ENCODE measurements at places on chromosomes 12 and 14.

GRCh38 chr14:49886523-49886922 lies 6.4 kb upstream of the ARF6 start:
- H3K27me3 ChIP-seq: no peaks in the 10 kb centered on the region
- no peaks in the 10 kb centered on the region for H3K36me3 ChIP-seq
- H3K27ac ChIP-seq: no peak overlapping the region
- peaks cover under 1% of the 10 kb centered on the region for H3K4me1 ChIP-seq
- H3K4me3 ChIP-seq: no peak overlapping the region
- DNase-seq: no peak

- no peak overlapping the region for H3K27ac ChIP-seq
- no peaks in the 10 kb centered on the region for H3K27me3 ChIP-seq
- no peak for DNase-seq
- H3K4me1 ChIP-seq: no peaks in the 10 kb centered on the region
- H3K4me3 ChIP-seq: no peak overlapping the region
- peaks cover 100% of the 10 kb centered on the region for H3K36me3 ChIP-seq
These were observed 19.3 kb downstream of the ZC2HC1C start for GRCh38 chr14:75088566-75089373.

DNA sequence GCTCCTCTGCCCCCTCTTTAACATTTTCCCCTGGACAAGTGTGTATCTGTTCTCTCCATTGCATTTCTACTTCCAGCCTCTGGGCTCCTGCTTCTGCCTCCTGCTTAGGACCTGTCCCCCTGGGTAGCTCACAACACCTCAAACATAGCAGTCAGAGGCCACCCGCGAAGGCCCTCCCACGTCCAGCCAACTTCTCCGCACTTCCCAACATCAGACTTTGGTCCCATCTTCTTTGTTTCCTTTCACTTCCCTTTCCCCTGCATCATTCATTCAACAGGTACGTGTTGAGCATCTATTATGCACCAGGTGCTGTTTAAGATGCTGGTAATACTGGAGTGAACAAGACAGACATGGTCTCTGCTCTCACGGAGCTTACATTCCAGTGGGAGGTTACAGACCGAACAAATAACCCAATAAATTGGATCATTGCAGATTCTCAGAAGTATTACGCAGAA lies 3.1 kb downstream of the C12orf57 start:
- H3K36me3 ChIP-seq: peaks cover 15% of the 10 kb centered on the region
- peak overlapping the region; percentile 98 for H3K27ac ChIP-seq
- H3K4me1 ChIP-seq: peaks cover 39% of the 10 kb centered on the region

GRCh38 chr14:101843665-101844064 lies 82.2 kb downstream of the PPP2R5C start:
- H3K4me1 ChIP-seq: peaks cover 28% of the 10 kb centered on the region
- H3K4me3 ChIP-seq: no peak overlapping the region
- no peak for DNase-seq
- H3K27ac ChIP-seq: no peak overlapping the region

GRCh38 chr14:32633224-32633859 lies 304.2 kb downstream of the AKAP6 start:
- DNase-seq: no peak
- no peak overlapping the region for H3K27ac ChIP-seq
- H3K36me3 ChIP-seq: no peaks in the 10 kb centered on the region
- H3K4me1 ChIP-seq: no peaks in the 10 kb centered on the region
- no peaks in the 10 kb centered on the region for H3K27me3 ChIP-seq

GRCh38 chr14:82595466-82595865 lies 1061.8 kb upstream of the SEL1L start:
- no peak overlapping the region for H3K27ac ChIP-seq
- DNase-seq: no peak
- H3K4me1 ChIP-seq: no peaks in the 10 kb centered on the region
- no peaks in the 10 kb centered on the region for H3K36me3 ChIP-seq
- peaks cover 8% of the 10 kb centered on the region for H3K27me3 ChIP-seq
- H3K4me3 ChIP-seq: no peak overlapping the region

DNA sequence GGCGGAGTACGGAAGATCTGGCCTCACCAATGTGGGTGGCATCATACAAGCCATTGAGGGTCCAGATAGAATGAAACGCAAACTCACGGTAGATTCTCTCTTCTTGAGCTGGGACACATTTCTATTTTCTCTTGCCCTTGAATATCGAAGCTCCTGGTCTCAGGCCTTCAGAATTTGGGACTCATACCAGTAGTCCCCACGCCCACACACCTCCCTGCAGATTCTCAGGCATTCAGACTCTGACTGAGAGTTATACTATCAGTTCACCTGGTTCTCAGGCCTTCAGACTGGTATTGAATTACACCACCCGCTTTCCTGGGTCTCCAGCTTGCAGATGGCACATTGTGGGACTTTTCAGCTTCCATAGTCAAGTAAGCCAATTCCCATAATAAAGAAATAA lies 37.8 kb downstream of the EIF2S3B start:
- H3K4me3 ChIP-seq: no peak overlapping the region
- DNase-seq: no peak
- H3K27ac ChIP-seq: no peak overlapping the region
- H3K4me1 ChIP-seq: no peaks in the 10 kb centered on the region
- H3K27me3 ChIP-seq: no peaks in the 10 kb centered on the region
- no peaks in the 10 kb centered on the region for H3K36me3 ChIP-seq

- H3K27me3 ChIP-seq: no peaks in the 10 kb centered on the region
- H3K36me3 ChIP-seq: no peaks in the 10 kb centered on the region
- no peak overlapping the region for H3K4me3 ChIP-seq
- peak overlapping the region; percentile 11 for H3K27ac ChIP-seq
- H3K4me1 ChIP-seq: peaks cover 25% of the 10 kb centered on the region
These were observed 36.3 kb downstream of the STON2 start for GRCh38 chr14:81363746-81364378.

DNA sequence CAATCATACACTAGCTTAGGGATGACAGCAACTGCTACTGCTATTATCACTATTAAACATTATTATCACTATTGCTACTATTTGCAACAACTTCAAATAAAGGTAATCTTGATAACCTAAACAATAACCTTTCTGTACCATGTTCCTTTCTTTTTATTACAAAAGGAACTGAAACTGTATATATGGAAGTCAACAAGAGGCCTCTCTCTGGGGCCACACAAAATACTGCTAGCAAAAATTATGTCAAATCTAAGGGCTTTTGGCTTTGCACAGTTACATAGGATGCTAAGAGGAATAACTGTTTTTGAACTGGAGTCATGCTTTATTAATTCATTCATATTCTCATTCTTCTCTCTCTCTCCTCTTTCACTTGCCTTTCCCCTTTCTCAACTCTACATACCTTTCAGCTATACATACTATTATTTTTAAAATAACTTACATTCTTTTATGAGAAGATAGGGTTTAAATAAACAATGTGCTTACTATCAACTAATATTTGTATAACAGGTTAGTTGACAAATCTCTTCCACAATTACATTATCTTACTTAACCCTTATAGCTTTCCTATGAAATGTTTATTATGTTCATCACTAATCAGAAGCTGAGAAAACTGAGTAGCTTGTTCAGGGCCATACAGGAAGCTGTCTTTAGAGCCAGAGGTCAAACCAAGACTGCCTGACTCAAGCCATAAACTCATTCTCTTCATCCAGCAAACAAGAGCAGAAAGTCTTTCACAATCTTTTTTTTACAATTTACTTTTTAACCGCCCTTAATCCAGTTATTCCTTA lies 25.7 kb downstream of the SPTSSA start:
- peaks cover 7% of the 10 kb centered on the region for H3K36me3 ChIP-seq
- no peaks in the 10 kb centered on the region for H3K27me3 ChIP-seq
- no peak overlapping the region for H3K4me3 ChIP-seq

DNA sequence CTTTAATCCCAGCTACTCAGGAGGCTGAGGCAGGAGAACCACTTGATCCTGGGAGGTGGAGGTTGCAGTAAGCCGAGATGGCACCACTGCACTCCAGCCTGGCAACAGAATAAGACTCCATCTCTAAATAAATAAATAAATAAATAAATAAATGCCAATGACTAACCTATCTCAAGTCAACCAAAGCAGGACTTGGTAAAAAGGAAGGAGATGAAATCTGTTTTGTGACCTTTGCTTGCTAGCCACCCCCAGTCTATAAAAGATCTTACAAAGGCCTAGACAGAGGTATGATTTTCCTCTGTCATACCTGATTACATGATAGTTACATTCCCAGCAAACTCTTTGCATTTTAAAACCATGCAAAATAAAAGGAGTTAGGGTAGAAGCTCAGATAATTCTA lies 13.5 kb upstream of the METTL17 start:
- no peak for DNase-seq
- no peaks in the 10 kb centered on the region for H3K36me3 ChIP-seq
- no peak overlapping the region for H3K4me3 ChIP-seq
- H3K27me3 ChIP-seq: no peaks in the 10 kb centered on the region
- peaks cover 4% of the 10 kb centered on the region for H3K4me1 ChIP-seq
- no peak overlapping the region for H3K27ac ChIP-seq

DNA sequence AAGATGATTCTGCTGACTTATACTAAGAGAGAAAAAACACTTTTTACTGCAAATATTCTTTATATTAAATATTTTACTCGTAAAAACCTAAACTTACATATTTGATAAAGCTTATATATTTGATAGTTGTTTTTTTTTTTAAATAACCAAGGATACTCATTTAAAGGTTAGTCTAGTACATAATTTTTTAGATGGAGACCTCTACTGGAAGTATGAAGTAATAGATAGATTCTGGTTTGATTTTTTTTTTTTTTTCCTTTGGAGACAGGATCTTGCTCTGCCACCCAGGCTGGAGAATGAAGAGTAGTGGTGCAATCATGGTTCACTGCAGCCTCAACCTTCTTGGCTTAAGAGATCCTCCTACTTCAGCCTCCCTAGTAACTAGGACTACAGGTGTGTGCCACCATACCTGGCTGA lies 16.4 kb downstream of the ARID2 start:
- no peaks in the 10 kb centered on the region for H3K27me3 ChIP-seq
- H3K36me3 ChIP-seq: no peaks in the 10 kb centered on the region
- H3K4me3 ChIP-seq: no peak overlapping the region
- H3K27ac ChIP-seq: no peak overlapping the region
- DNase-seq: no peak

DNA sequence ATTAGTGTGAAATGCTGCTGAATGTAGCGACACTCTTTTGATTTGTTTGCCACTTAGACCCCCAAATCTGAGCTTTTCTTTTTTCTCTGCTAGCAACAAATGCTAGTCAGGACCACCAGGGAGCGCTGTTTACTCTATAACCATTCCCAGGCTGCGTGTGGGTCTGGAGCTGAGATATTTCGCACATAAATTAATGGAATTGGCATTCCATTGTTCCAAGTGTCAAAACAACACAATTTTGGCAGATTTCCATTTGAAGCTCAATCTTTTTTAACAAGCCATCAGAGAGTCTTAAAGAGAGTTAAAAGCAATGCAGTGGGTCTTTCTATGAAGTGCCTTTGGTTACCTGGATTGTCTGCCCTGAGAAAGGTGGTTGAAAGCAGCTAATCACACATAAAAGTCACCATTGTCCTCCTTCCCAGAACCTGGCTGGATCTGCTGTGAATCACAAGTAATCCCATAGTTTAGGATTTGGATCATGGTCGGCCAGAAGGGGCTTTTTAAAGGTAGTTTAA lies 7.4 kb upstream of the TMEM132C start:
- H3K27me3 ChIP-seq: no peaks in the 10 kb centered on the region
- no peaks in the 10 kb centered on the region for H3K4me1 ChIP-seq
- no peaks in the 10 kb centered on the region for H3K36me3 ChIP-seq
- no peak overlapping the region for H3K27ac ChIP-seq
- H3K4me3 ChIP-seq: no peak overlapping the region

DNA sequence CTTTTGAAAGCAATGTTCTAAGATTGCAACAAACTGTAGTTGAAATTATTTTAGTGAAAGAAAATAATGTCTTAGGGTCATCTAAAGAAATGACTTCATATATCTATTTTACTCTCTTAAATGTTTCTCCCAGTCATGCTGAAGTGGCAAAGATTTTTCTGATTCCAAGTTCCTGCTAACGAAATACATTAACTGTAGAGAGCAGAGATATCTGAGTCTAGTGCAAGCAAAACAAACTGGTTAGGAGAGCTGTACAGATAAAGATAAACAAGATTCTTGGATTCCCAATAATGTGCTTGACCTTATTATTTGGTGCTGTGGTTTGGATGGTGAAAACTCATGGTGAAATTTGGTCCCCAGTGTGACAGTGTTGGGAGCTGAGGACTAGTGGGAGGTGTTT lies 199.9 kb upstream of the PWP1 start:
- H3K27ac ChIP-seq: no peak overlapping the region
- H3K4me1 ChIP-seq: no peaks in the 10 kb centered on the region
- no peak overlapping the region for H3K4me3 ChIP-seq
- DNase-seq: no peak
- no peaks in the 10 kb centered on the region for H3K36me3 ChIP-seq

GRCh38 chr12:107127482-107128430 lies 34.4 kb upstream of the CRY1 start:
- no peaks in the 10 kb centered on the region for H3K27me3 ChIP-seq
- H3K4me1 ChIP-seq: no peaks in the 10 kb centered on the region
- DNase-seq: no peak

GRCh38 chr12:113724794-113725556 lies 241.2 kb downstream of the RBM19 start:
- no peaks in the 10 kb centered on the region for H3K36me3 ChIP-seq
- H3K4me1 ChIP-seq: no peaks in the 10 kb centered on the region
- H3K4me3 ChIP-seq: no peak overlapping the region

- DNase-seq: no peak
- H3K27ac ChIP-seq: no peak overlapping the region
- H3K4me1 ChIP-seq: no peaks in the 10 kb centered on the region
- H3K27me3 ChIP-seq: no peaks in the 10 kb centered on the region
- H3K36me3 ChIP-seq: no peaks in the 10 kb centered on the region
These were observed 678.2 kb downstream of the NRXN3 start for GRCh38 chr14:78848234-78848820.

DNA sequence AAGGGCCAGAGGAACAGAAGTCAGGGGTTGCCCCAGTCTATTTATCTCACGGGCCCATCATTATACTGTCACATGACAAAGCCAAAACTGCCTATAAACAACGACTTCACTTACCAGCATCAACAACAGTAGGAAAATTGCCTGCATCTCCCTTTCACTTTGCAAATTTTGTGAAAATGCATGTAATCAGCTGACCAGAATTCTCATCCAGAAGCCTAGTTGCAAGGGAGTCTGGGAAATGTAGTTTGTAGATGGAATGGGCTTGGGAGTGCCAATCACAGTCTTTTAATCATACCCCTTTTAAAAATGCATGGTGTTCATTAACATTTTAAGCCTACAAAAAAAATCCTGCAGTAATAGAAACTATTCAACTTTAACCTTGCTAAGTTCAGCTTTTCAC lies 369.3 kb upstream of the TMPO start:
- no peaks in the 10 kb centered on the region for H3K27me3 ChIP-seq
- H3K4me3 ChIP-seq: no peak overlapping the region
- H3K4me1 ChIP-seq: no peaks in the 10 kb centered on the region
- H3K36me3 ChIP-seq: no peaks in the 10 kb centered on the region
- H3K27ac ChIP-seq: no peak overlapping the region
- no peak for DNase-seq

DNA sequence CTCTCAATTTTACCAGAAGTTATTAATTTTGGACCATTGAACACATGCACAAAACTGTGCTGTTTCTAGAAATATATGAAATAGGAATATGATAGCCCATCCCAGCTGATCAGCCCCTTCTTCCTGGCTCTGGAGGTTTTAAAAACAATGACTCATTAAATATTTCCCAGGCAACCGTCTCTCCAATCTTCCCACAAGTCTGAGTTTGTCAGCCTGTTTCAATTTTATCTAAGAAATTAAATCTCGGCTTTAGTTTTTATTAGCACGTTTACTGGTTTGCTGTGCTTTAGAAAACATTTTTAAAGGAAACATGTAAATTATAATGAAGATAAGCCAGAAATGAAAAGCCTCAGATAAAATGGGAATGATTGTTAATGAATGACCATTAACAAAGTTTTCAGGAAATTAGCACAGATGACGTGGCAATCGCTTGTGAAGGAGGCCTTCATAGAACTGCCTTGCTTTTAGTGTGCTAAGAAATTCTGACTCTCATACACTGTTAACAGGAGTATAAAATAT lies 89.3 kb upstream of the RAP1B start:
- no peak overlapping the region for H3K27ac ChIP-seq
- H3K4me3 ChIP-seq: no peak overlapping the region

Measured in esophagus squamous epithelium (tissue), 5 donors.